ENCODE measurements at places on chromosomes 2 and 18.

GRCh38 chr2:178829299-178829960 lies 22.2 kb upstream of the TTN start:
- no peak for DNase-seq

DNA sequence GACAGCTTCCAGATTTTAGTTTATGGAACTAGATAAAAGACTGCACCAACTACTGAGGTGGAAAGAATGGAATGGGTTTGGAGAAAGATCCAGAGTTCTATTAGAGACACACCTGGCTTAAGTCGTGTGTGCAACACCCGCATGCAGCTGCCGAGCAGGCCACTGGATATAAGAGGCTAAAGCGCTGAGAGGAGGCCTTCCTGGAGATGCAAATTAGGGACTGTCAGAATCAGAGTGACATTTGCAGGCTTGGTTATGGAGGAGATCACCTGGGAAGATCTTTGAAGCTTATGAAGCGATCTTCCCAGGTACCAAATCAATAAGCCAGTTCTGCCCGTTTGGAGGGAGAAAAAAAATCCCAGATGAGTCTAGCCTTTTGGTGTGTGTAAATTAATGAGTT lies 30.4 kb upstream of the KLHL29 start:
- DNase-seq = no peak

- no peak for DNase-seq
Observed at GRCh38 chr2:63840081-63840784, 1.5 kb upstream of the UGP2 start.

DNA sequence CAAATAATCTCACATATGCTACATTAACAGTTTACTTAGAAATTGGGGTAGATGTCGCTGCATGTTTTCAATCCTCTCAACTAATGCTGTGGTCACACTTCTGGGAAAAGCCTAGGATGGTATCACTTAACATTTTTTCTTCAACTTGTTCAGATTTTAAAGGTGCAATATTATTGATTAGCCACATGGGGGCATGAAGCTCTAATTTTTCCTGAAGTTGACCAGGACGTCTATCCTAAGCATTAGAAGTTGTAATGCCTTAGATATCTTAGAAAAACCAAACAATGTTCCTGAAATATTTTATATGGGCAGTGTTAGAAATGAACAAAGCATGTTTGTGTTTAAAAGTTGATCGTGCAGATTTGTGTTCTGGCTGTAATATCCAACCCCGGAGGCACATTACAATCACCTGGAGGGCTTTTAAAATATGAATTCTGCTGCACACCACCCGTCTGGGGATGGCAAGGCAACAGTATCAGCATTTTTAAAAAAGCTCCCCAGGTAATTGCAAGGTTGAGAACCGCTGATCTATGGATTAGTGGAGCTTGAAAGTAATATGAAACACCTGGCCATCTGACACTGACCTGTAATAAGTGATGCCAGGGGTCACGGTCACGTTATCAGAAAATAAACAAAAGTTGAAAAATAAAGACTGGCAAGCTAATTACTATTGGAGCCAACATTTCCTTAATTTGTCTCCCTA lies 100.5 kb upstream of the LMAN1 start:
- no peak for DNase-seq

DNA sequence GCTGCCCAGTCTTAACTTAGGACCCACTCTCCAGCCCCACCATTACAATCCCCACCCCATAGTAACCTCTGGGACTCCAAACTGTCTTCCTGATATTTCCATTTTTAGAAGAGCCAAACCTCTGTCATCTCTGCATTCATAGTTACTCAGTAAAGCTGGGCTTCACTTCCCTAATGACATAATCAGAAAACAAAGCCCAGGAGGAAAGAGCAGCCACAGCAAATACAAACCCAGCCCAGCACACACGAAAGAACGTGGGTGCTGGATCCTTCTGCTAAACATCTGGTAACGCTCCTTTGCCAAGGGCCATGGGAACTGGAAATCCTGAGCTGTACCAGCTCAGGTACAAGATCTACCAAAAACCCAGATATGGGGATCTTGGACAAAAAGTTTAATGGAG lies 36.8 kb upstream of the RIOK3 start:
- no peak for DNase-seq

DNA sequence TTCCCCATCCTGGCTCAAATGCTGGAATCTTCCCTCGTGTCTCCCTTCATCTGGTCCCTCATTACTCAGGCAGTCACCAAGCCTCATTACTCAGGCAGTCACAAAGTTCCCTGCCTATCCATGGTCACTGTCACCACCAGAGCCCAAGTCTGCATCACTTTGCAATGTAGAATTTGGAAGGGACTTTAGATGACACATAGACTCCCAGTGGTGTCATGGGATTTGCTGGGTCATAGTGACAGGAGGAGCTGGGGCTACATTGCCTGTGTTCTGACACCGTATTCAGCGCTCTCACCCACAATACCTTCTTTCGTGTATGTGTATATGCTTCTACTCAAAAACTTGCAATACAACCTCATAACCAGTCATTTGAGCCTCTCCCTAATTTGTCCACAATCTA lies 2.1 kb upstream of the EMILIN1 start:
- no peak for DNase-seq

DNA sequence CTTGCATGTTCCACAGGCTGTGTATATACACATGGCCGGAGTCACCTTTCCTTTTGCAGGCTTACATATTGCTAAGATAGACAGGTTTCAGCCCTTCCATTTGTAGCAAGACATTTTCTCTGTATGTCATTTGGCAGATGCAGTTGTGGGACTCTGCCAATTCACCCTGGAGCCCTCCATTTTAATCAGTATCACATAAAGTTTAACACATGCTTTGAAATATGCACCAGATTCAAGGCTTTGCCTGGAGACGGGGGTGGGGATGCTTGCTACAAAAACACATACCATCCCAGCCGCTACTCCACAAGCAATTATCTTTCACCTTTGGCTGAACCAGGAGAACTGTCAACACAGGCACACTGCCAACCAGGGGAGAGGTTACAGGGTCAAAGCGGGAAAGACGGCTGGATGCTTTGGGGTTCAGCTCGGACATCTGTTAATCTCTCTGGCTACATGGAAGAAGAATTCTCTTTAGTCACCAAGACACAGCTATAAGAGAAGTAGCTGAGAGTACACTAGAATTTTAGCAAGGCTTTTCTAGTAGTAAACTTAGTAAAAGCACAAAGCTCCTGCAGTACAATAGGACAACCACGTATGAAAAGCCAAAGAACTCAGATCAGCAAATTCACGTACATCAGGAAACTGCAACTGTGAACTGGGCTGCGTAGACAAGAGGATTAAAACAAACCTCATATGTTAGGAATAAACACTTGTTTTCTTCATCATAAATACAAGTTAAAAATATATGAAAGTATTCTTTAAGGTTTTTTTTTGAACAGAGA lies 130.9 kb downstream of the EXOC6B start:
- no peak for DNase-seq

- DNase-seq = no peak
Observed at GRCh38 chr18:29078273-29078672, 901.3 kb upstream of the CDH2 start.

GRCh38 chr2:228131833-228132232 lies 49.7 kb downstream of the SPHKAP start:
- no peak for DNase-seq

DNA sequence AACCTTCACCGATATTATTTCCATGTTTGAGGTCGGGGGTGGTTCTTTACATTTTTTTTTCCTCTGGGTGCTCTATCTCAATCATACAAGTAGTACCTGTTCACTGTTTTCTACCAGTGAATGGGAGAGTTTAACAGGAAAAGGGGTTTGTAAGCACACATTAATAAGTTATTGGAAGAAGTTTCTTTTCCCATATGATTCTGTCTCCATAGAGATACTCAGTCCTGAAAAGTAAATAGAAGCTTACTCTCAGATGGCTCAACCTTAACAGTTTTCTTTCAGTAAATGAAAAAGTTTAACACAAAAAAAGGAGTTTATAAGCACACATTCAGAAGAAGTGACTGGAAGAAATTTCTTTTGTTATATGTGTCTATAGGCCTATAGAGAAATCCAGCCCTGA lies 995.6 kb upstream of the SLC39A10 start:
- no peak for DNase-seq

DNA sequence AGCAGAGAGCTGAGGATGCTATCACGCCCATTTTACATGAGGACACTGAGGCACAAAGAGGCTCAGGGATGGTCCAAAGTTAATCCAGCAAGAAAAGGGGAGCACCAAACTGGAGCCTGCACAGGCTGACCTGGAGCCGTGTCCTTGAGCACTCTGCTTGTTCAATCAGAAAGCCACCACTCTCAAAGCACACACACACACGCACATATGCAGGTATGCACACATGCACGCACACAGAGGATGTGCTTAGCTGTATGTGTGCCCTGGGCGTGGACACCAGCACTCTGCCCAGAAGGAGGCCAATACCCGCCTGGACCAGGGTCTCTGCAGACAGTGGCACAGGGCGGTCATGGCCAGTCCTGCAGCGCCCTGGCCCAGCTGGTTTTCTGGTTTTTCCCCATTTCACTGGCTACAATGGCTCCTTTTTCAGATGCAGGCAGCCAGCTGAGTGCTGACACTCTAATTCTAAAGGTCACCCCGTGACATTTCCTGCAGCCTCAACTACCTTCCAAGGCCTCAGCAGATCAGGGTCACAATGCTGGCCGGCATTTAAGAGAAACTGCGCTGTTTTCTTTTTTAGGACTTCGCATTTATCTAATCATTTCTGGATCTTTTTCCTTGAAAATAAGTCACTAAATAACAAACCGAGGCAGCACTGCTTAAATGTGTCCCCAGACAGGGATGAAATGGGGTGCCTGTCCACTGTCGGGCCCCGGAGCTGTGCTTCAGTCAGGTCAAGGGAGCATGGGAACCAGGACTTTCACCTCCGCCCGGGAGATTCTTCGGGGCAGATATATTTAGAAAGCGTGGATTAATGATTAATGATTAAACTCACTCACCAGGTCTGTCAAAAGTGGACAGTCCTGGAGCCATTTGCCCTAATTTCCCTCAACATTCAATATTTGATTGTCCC lies 104.5 kb downstream of the HDAC4 start:
- no peak for DNase-seq

DNA sequence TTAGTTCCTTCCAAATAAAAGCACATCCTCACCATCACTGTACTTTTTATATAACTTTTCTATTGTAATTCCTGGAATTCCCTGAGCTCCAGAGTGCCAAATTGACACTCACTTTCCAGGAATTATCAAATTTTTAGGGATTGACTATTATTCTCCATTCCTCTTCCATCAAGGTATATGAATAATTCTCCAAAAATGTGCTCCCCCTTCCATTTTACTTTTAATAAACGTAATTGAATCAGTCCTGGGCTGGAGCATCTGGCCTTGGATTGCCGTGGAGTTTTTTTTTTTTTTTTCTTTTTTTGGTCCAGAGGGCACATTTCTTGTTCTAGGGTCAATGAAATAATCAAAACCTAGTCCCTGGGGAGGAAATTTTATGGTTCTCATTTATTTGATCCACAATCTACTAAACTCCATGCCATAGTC lies 304.3 kb downstream of the CDCA7 start:
- DNase-seq = no peak

DNA sequence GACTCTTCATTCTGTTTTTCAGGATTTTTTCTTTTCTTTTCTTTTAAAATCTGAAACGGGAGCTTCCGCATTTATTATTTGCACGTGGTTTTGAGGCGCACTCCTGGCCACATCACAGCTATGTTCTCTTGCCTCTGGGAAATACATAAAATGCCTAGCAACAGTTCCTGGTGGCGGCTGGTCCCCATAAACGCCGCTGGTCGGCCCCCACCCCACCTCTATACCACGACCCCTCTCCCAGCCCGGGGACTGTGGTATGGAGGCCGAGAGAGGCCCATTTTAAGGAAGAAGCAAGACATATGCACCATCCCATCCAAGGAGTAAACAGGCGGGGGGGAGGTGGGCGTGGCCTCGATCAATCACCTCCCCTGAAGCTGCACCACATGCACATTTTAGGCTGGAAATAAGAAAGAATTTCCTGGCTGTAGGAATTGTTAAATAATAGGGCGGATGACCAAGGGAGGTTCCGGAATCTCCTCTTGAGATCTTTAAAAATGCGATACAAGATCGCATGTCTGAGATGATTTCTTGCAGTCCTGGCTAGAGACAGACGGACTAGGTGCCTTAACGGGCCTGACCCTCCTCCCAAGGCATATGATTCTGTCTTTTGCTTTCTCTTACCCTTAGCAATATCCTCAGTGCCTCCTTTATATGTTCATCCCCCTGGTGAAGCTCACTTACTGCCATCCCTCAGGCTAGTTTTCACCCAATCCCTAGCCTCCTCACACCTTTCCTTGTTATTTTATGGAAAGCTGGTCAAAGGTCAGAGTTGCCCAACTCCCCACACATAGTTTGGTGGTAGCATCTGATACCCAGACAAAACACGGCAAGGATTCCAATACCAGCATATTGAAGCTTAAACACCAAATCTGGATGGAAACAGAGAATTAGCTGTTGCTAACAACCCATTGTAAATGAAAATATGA lies 82.4 kb downstream of the BCL2 start:
- no peak for DNase-seq

GRCh38 chr2:181364492-181365170 lies 92.6 kb upstream of the ITGA4 start:
- no peak for DNase-seq

- no peak for DNase-seq
Observed at GRCh38 chr2:199602896-199603717, 145.4 kb upstream of the SATB2 start.

DNA sequence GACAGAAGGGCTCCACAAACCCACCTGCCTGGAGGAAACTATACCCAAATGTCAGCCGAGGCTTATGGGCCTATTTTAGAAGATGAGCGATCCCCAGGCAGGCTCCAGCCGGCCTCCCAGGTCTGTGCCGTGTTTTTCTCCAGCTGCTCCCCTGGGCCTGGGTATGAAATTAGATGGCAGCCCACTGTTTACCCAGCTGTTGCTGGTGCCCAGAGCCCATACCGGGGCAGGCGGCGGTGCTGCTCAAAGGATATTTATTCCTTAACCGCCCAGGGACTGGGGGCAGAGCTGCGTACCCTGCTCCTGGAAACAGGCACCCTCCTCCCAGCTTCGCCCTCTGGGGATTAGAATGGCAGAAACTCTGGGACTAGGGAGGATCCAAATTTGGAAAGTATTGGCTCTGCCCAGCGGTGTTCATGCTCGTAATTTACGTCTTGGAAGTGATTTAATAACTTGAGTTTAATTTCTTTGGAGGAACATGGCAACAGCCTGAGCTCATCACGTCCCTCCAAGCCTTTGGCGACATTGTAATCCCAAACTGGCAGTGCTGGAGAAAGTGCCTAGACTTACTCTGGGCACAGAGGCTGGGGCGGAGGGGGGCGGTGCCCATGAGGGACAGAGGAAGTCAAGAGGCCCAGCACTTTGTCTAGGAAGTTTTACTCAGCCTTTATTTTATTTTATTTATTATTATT lies 199.2 kb downstream of the KLHL29 start:
- no peak for DNase-seq

- DNase-seq = no peak
Observed at GRCh38 chr18:30086351-30086750, 956.2 kb downstream of the DSC3 start.
